ENCODE measurements at places on chromosomes 7 and 10. TPM values are rescaled to one million over a fixed set of nuclear protein-coding genes. Genes with fewer than 3 reads are reported as not detected.

Gene STAMBPL1
- total RNA-seq = 2.4 TPM

Gene CALHM1
- total RNA-seq = not detected

Gene PNLIPRP3
- 98.2 TPM for total RNA-seq

Gene PILRA
- total RNA-seq = 0.85 TPM

Gene DEPP1
- total RNA-seq = 25.0 TPM

Gene HUS1
- 31.3 TPM for total RNA-seq

Gene CHAT
- not detected for total RNA-seq

Gene KDM7A
- 11.8 TPM for total RNA-seq

Gene TLX1
- total RNA-seq = not detected

Gene BLNK
- total RNA-seq = 9.8 TPM

Gene ZNF746
- total RNA-seq = 34.3 TPM

Gene OGA
- 97.5 TPM for total RNA-seq

Gene AKR1D1
- not detected for total RNA-seq
